ENCODE measurements at places on chromosomes 13 and 19.

- peak; percentile 83 for DNase-seq
Measured at GRCh38 chr19:44753932-44754749, 5.6 kb downstream of the BCL3 start.

DNA sequence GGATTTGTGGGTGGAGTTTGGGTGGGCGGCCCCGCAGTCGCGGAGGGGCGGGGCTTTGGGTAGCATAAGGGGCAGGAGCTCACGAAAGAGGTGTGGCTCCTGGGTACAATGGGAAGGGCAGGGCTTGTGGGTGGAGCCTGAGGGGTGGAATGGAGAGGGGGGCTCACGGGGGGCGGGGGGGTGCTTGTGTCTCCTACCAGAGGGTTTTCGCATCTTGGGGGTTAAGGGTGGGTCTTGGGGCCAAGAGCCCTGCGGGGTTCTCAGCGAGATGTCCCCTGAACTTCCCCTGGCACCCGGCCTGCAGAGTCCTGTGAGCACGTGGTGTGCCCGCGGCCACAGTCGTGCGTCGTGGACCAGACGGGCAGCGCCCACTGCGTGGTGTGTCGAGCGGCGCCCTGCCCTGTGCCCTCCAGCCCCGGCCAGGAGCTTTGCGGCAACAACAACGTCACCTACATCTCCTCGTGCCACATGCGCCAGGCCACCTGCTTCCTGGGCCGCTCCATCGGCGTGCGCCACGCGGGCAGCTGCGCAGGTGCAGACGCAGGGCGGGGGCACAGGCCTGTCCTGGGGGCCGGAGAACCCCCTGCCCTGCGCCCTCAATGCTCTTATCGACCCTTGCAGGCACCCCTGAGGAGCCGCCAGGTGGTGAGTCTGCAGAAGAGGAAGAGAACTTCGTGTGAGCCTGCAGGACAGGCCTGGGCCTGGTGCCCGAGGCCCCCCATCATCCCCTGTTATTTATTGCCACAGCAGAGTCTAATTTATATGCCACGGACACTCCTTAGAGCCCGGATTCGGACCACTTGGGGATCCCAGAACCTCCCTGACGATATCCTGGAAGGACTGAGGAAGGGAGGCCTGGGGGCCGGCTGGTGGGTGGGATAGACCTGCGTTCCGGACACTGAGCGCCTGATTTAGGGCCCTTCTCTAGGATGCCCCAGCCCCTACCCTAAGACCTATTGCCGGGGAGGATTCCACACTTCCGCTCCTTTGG lies 5.1 kb downstream of the FSTL3 start:
- no peak for DNase-seq

DNA sequence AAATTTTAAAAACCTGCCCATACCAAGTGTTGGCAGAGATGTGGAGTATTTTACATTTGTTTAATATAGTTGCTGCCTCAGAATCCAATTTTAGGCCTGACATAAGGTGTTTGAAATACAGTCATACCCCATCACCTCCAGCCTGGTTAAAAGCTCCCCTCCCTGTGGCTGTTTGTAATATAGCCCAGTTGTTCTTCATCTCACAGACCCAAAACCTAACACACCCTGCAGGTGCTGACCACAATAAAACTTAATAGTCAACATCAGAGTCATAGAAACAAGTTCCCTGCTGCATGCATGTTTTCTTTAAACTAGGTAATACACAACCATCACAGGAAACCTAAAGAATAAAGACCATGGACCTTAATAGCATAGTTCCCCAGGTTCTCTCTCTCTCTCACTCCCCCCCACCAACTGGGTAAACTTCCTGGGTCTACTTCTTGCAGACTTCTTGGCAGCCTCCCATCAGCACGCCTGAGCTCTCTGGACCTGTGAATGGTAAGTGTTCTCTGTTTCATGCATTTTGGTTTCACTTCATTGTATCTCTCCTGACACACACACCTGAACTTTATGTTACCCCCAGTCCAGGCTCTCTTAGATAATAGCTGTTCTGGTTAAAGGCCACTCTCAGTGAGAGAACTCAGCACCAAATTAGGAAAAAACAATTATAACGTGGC lies 1369.9 kb downstream of the EFNB2 start:
- DNase-seq: no peak

DNA sequence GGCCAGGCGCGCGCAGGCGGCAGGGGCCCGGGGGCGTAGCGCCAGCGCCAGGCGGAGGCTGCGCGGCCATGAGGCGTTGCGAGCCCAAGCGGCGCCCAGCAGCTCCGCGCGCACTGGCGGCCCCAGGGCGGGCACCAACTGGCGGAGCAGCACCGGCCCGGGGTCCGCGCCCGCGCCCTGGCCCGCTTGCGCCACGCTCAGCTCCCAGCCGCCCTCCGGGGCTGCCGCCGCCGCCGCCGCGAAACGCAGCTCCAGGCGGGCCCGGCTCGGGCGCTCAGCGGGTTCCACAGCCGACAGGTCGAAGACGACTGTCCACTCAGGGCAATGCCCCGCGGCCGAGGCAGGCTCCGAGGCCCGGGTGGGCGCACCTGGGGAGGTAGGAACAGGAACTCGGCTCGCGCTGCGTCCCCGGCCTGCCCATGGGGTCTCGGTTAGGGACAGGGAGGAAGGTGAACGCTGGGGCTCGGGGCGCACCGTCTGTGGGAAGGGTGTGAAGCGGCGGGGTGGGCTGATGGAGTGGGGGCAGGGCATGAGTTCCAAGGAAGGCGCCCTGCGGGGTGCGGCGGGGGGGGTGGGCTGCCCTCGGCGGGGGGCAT lies 26.8 kb downstream of the CERS1 start:
- DNase-seq: no peak

- no peak for DNase-seq
Measured at GRCh38 chr13:49844181-49844580, 51.7 kb upstream of the KPNA3 start.

DNA sequence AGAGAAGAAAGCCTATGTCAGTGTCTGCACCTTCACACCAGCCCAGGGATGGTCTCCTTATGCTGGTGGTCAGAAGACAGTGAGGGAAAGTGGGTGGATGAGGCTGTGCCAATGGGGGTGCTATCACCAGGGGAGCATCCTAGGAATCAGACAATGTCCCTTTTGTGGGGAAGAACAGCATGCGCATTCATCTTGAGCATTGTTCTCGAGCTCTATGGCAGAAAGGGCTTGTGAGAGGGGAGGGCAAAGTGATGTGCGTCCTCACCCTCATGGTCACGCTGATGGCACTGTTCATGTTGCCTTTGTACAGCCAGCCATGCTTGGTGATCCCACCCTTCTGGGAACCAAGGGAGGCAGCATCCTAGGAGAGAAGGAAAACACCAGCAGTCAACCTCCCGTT lies 56.1 kb downstream of the DOCK9 start:
- no peak for DNase-seq

DNA sequence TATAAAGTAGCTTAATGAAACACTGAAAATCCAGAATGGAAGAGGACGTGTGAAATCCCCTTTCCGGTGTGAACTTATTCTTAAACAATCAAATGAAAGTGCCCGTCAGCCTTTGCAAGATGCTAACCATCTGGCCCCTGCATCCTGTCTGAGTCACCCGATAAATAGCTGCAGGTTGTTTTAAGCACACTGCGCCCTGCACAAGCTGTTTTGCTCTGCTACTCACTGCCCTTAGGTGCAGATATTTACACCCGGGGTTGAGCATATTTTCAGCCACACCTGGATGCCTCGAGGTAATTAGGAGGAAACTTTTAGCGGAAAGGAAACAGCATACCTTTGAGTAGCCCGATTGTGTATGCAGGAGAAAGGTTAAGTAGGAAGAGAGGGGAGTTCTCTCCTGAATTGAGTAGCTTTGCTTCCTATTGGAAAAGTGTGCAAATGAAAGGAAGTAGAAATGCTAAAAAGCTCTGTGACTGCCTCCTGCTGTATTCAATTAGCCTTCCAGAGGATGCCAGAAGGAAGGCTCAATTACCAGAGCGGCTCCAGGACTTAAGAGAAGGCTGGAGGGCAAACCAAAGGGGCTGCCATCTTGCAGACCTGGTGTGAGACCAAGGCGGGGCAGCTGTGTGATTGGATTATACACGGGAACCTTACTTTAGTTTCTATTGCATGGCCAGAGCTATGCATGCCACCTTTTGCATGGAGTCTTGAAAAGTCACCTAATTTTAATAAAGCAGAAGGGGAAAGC lies 42.5 kb downstream of the IRS2 start:
- DNase-seq: peak; percentile 60

DNA sequence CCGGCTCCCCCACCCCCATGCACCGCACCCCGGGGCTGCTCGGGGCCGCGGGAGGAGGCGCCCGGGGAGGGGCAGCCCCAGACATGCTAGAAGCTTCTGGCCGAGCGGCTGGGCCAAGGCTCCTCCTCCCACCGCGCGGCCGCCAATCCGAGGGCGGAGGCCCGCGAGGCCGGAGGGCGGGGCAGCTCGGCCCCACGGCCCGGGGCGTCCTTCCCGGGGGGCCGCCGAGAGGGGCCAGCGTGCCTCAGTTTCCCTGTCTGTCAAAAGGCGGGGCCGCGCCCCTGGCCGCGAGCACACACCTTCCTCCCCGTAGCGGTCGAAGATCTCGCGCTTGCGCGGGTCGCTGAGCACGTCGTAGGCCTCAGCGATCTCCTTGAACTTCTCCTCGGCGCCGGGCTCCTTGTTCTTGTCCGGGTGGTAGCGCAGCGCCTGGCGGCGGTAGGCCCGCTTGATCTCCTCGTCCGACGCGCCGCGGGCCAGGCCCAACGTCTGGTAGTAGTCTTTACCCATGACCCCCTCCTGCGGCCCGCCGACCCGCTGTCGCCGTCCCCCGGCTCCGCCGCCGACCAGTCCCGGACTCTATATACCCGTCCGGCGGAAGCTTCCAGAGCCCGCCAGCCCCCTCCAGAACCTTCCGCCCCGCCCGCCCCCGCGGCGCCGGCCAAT lies at the start of gene DNAJB1:
Gene DNAJB1, minus strand, starts transcription at position 558 of the 666 bp plus-strand sequence. Its CDS starts 48 bp downstream, at position 510.
- peak; percentile 86 for DNase-seq

DNA sequence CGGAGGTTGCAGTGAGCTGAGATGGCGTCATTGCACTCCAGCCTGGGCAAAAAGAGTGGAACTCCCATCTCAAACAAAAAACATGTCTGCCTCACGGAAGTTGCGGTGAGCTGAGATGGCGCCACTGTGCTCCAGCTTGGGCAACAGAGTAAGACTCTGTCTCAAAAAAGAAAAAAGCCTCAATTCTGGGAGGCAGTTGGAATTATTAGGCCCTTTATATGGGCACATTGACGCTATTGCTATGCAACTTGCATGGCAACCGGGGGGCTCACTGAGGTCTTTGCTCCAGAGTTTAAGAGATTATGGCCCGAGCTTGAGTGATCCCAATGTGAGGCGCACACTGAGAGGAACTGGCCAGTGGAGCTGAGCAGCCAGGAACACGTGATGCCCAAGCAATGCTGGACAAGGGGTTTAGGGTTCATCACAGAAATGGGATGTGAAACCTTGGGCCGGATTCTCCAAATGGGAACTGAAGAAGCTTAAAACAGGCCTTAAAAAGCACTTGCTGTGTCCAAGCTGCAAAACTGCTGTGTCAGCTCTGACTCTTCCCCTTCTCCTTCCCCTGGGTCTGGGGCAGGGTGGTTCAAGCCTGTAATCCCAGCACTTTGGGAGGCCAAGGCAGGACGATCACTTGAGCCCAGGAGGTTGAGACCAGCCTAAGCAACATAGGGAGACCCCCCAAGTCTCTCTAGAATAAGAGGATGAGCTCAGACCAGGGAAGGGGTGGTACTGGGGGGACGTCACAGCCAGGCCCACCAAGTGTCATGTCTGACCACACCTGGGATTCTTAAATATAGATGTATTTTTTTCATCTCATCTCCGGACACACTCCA lies 2.5 kb downstream of the FTL start:
- DNase-seq: no peak

DNA sequence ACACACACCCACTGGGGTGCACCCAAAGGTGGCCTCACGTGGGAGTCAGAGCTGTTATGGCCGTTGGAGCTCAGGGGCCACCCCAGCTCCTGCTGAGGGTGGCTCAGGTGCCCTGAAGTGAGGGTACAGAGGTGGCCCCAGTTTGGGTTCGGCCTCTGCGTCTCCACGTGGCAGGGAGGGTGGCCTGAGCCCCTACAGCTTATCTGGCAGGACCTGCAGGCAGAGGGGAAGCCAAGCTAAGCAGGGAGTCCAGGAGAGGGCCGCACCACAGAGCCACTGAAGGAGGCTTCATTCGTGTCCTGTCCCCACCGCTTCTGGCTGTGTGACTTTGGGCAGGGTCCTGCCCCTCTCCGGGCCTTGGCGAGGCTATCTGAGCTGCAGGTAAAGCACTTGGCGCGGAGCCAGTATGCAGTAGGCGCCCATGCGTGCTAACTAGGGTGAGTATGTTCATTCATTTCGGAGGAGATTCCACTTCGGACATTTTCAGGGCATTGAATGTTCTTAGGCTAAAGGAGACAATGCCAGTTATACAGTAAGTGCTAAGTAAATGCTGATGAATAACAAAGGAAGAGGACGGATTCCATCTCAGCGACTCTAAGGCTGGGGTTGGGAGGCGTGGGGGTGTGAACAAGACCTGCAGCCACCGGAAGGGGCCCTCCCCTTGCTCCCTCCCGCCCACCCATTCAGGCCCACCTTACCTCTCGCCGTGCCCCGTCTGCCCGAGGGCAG lies 4.9 kb downstream of the REX1BD start:
- DNase-seq: no peak

DNA sequence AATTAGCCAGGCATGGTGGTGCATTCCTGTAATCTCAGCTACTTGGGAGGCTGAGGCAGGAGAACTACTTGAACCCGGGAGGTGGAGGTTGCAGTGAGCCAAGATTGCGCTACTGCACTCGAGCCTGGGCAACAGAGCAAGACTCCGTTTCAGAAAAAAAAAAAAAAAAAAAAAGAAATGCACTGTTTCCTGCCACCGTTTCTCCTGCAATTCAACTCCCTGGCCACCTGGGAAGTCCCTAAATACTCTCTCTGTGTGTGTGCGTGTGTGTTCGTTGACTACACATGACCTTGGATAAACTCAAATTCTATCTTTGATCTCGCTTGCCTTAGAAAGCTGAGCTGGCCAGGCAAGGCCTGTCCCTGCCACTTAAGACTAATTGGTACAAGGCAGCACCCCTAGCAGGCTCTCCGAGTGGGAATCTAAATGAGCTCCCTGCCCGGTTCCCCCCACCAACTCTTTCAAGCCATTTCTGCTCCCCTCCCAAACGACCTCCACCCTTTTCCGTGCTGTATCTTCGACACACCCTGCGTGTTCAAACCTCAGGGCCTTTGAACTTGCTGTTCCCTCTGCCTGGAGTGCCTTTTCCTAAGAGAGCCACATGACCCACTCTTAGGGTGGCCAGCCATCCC lies 5.2 kb upstream of the BCAT2 start:
- DNase-seq: no peak

- peak; percentile 62 for DNase-seq
Measured at GRCh38 chr19:6632002-6632621, 37.8 kb downstream of the TNFSF14 start.

DNA sequence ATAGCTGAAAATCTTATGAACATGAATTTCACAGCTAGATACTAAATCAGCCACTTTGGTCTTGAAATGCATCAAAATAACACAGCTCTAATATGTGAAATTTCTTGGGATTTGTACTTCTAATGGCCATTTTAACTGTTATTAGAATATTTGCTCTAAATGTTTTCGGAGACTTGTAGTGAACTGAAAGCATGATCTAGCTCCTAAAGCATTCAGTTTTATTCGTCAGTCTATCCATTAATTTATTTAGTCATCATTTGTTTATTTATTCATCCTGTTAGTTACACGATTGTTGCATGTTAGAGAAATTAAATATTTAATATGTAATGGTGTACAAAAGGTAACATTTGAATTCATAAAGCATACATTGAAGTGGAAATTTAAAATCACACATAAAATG lies 1132.7 kb downstream of the SLITRK1 start:
- DNase-seq: no peak
